Glutamatergic neuron (in vitro differentiated cells): ENCODE measurements at places on chromosomes 1 and 21.

GRCh38 chr21:26916799-26917198 lies 50.1 kb downstream of the ADAMTS5 start:
- no peak for DNase-seq

- DNase-seq = no peak
Measured at GRCh38 chr1:19360016-19360415, 47.9 kb downstream of the SLC66A1 start.

DNA sequence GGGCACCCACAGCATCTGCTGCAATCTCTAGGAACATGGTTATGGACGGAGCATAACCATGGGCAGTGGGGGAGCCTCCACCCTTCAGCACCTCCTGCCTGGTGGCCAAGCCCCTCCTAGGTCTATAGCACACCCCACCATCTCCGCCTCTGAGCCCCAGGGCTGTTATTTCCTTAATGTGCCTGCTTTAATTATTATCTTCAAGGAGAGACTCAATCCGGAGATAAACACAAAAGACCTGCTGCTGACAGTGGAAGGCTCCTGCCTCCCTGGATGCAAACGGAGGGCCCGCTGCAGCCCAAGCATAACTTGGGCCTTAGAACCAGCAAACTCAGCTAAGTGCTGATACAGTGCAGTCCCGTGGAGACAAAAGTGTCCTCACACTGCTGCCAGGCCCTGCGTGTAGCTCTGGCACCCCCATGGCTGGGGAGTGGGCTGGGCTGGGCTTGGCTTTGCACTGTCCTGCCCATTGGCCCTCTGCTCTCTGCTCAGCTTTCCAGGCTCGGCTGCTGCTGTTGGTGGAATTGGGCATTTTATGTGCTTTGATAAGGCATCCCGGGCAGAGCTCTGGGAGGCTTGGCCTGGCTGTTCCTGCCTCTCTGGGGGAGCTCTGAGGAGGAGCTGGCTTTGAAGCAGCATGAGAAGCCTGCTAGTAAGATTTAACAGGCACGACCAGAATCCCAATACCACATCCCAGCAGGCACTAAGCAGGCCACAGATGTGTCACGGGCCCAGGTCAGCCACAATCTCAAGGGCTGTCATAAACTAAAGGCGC lies 620.2 kb downstream of the PTPRU start:
- DNase-seq = no peak

- no peak for DNase-seq
Measured at GRCh38 chr1:118914379-118915161, 73.6 kb downstream of the TBX15 start.
